Hippocampal formation (tissue), 2 donors: ENCODE measurements at places on chromosomes 13 and 19.

GRCh38 chr19:54882758-54883157, 8.7 kb downstream of the FCAR start:
- DNase-seq, result no peak

GRCh38 chr19:56678205-56678604, 6.6 kb upstream of the ZNF835 start:
- peak; percentile 29 for DNase-seq

DNA sequence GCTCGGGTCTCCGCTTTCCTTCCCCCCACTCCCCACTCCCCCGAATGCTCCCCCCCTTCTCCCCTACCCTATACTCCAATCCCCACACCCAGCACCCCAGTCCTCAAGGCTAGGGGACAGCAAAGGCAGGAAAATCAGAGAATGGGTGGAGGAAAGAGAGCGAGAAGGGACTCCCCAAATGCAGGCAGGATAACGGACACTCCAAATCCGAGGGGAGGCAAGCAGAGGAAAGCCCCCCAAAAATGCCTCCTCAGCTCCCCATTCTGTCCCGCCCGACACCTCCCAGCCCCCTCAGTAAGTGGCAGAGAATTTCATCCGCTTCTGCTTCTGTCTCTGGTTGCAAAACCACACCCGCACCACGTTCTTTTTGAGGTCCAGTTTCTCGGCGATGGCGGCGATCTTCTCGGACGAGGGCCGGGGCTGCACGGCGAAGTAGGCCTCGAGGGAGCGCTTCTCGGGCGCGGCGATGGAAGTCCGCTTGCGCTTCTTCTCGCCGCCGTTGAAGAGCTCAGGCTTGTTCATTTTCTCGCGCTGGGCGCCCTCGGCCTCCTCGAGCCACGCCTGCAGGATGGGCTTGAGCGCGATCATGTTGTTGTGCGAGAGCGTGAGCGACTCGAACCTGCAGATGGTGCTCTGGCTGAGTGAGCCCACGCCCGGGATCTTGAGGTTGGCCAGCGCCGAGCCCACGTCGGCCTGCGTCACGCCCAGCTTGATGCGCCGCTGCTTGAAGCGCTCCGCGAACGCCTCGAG, 2.1 kb downstream of the POU4F1 start:
- no peak for DNase-seq

DNA sequence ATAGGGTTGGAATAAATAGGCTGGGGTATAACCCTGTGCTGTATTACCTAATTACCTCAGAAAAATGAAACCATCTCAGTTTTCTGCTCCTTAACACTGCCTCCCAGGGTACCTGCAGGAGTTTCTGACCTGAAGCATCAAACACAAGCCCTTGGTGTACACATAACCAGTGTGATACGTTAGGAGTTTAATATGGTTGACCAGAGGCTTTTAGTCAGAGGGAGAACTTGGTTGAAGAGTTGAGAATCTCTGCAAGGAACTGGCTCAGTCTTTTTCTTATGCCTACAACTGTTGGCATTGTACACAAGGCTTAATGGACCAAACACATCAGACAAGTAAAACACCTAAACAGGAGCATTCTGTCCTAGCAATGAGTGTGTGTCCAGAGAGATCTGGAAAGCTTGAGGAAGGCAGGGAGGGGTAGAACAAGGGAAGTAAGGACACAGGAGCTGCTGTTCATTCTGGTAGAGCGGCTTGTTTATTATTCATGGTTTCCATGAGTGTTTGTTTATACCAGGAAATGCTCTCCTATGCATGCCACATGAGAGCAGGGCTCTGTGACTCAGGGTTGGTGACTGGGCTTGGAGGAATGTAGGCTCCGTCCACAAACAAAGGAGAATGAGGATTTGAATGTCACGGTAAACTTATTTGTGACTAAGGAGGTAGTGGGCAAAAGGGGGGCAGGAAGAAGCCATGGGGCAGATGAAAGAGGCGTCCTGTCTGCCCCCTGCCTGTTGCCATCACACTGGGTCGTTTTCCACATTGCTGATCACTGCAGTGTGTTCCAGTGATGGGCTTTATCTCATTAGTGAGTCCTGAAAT, 11.9 kb upstream of the SPATA13 start:
- DNase-seq, result no peak

DNA sequence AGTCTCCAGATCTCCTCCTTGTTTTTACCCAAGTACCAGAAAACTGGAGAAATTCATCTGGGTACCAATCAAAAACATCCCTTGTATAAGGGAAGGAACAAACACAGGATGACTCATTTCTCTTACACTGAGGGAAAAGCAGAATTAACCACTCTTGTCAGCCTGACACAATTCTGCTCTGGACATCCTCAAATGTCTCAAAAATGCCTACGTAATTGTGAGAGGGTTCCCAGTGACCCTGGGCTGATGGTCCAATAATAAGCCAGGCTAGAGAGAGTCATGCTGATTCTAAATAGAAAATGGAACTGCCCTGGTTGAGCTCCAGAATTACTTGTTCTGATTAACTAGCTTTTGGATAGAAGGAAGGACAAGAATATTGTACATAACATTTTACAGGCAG, 14.5 kb downstream of the ZNF708 start:
- DNase-seq, result no peak

DNA sequence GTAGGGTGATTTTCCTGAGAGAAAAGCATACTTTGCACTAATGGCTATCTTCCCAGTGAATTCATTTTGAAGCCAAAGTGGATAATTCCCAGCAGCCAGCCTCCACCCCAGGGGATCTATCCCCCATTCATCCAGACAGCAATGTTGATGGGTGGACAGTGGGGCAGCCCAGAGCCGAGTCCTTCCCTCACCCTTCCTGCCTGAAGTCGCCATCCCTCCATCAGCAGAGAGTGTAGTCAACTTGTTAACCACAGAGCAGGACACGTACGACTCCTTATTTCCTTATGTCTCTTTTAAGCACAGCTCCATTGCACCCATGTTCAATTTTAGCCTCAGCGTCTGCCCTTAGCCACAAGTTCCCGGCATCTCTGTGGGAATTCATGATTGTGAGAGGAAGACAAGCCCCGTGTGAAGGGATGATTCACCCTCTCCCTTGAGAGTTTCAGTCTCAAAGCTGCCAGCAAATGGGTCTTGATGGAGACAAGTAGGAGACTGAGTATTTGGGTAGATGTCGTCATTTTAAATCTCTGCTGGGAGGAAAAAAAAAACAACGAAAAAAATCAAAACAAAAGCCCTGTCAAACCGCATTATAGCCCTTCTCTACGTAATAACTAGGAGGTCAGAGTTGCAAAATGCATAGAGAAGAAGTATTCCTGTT, 58.3 kb upstream of the MEDAG start:
- DNase-seq, result no peak

- DNase-seq, result no peak
Observed at GRCh38 chr19:45464852-45465441, 2.8 kb upstream of the FOSB start.

GRCh38 chr19:2774083-2774679, 8.9 kb downstream of the SGTA start:
- DNase-seq, result no peak

GRCh38 chr13:110790371-110790770, 76.9 kb downstream of the ING1 start:
- DNase-seq, result no peak

- no peak for DNase-seq
Observed at GRCh38 chr13:74026753-74027152, 107.5 kb downstream of the KLF12 start.

DNA sequence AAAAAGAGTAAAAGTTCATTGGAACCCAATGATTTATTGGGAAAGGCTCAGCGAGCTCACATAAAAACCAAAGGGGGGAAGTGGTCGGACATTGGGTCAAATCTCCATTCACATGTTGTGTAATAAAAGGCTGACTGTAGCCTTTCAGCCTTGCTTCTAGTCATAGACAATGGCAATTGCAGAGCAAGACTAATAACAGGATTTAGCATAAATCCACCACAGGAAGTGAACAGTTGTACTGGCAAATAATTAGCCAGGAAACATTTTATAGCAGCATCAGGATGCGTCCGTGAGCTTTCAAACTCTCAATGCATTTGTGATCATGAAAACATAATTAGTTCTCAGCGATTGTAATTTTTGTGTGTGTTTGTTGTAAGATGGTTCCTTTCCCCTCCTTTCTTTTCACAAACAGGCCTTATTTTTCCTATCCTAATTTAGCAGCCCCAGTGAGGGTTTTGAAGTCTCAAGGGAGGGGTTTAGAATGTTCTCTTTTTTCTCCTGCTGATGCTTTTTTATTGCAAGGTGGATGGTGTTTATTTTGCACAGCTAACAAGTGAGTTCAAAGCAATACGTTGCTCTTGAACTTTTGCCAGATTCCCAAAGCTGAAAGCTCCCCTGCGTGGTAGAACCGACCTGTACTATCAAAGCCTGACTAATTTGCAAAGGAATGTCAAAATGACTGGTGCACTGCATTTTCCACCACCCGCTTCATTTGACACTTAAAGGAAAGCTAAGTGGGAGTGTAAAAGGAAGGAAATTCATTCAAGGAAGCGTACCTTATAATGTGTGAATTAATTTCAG, 105.6 kb downstream of the SPRY2 start:
- DNase-seq, result no peak

DNA sequence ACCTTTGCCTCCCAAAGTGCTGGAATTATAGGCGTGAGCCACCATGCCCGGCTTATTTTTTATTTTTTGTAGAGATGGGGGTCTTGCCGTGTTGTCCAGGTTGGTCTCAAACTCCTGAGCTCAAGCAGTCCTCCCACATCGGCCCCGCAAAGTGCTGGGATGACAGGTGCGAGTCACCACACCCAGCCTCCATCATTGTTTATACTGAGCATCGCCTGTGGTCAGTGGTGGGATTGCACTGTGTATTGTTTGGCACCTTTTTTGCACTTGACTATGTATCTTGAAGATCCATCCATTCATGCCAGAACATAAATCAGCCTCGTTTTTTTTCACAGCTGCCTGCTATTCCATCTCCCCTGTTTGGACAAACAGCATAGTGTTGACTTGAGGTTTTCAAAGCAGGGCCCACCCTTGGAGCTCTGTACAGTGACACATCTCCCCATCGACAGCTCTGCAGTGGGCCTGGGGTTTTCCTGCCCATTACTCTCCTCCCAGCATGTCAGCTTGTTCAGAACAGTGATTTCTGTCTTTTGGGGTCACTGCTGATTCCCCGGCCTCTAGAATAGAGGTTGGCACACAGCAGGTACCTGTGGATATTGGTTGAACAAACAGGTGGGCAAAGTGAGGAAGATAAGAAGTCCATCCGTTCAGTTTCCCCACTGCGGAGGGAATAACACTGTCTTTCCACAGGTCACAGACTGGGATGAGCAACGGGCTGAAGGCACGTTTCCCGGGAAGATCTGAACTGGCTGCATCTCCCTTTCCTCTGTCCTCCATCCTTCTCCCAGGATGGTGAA, 8.2 kb upstream of the UPK1A start:
- no peak for DNase-seq

DNA sequence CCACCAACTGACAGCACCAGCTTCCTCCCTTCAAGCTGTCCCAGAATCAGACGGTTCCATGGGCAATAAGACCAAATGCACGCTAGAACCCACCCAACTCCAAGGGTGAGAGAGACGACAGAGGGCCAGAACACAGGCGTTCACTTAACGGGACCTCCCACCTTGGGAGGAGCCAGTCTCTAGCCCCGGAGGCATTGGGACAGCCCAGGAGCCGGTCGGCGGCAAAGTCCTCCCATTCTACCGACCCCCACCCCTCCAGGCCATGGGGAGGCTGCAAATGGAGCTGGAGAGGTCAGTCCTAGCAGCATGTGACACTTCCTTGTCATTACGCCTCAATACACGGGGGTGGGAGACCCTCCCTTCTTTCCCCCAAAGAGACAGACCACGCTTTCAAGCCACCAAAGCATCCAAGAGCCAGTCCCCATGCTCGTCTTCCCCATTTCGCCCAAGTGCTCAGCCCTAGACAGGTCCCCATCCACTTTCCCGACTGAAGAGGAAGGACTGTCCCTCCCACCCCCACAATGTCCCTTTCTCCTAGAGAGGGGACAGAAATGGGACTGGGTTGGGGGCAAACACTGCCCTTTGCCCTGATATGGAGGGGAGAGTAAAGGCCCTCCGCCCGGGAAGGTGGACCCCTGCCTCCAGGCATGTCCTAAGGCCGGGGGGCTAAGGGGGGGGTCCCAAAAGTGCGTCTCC, 964 bp downstream of the KHSRP start:
- no peak for DNase-seq

DNA sequence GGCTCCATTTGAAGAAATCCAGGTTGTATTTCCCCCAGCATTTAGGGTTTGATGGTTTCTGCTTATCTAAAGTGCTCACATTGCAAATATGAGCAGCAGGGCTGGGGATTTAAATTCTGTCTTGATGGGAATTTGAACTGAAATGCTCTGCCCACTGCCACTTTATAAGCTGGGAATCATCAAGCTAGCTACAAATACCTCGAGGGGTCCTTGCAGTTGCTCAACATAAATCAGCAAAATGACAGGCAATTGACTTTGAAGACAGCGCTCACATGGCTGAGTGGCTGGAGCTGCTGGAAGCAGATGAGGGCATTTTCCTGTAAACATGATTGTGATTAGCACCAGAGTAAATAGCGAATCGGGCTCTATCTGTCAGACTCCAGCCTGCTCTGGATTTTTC, 39.4 kb upstream of the MEDAG start:
- DNase-seq, result no peak

GRCh38 chr13:38758277-38758676, 71.4 kb downstream of the FREM2 start:
- no peak for DNase-seq

DNA sequence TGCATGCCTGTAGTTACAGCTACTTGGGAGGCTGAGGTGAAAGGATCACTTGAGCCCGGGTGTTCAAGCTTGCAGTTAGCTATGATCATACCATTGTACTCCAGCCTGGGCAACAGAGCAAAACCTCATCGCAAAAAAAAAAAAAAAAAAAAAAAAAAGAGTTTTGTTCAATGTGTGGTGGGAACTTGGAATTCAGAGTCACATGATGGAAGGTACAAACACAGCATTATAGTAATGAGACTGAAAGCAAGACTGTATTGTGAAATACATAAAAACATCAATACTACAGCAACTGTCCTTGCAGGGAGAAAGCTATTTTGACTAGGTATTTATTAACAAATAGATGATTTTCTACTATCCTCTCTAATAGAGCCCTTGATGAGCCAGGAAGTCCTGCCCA, 393.2 kb downstream of the DLEU7 start:
- no peak for DNase-seq

GRCh38 chr13:74922963-74923362, 559.0 kb downstream of the TBC1D4 start:
- DNase-seq, result no peak

- no peak for DNase-seq
Observed at GRCh38 chr13:44300895-44301638, 72.6 kb upstream of the SERP2 start.

DNA sequence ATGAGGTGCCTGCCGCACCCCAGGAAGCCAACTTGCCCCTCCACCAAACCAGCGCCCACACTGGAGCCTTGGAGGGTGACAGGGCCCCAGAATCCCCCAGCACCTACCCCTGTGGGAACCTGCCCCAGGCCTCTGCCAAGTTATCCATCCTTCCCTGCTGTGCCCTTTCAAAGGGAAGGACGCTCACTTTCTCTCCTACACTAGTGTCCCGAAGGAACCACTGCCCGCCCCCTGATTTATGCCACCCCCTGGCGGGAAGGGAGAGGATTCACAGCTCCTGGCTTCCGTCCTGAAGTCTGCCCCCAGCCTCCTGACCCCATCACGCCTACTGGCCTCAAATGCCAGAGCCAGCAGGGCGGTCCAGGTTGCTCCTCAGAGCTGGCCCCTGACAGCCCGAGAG, 1.4 kb downstream of the EVI5L start:
- peak; percentile 40 for DNase-seq
